ENCODE measurements at places on chromosomes 2 and 18.

GRCh38 chr18:46320928-46321711 lies 216.9 kb downstream of the HAUS1 start:
- DNase-seq, result no peak

- no peak for DNase-seq
Measured at GRCh38 chr18:24930478-24930877, 421.5 kb downstream of the ZNF521 start.

- no peak for DNase-seq
Measured at GRCh38 chr2:51734115-51734514, 702.2 kb upstream of the NRXN1 start.

GRCh38 chr2:147553775-147554271 lies 291.0 kb upstream of the ACVR2A start:
- no peak for DNase-seq

GRCh38 chr2:142974288-142975024 lies 97.0 kb downstream of the KYNU start:
- no peak for DNase-seq

DNA sequence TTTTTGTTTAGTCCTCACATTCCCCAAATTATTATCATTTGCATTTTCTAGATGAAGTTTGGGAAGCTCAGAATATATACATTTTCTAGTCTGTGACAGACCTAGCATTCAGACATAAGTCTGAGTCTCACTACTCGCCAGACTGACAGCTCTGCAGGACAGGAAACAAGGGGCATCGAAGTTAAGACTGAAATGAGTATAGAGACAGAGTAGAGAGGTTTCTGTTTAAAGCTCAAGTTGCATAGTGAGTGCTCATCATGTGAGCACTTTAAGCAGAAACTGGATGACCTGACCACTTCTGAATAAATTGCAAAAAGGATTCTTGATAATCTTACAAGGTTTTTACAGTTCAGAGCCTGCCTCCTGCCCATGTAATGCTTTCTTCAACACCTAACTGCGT lies 1.1 kb downstream of the HADHB start:
- DNase-seq, result no peak

DNA sequence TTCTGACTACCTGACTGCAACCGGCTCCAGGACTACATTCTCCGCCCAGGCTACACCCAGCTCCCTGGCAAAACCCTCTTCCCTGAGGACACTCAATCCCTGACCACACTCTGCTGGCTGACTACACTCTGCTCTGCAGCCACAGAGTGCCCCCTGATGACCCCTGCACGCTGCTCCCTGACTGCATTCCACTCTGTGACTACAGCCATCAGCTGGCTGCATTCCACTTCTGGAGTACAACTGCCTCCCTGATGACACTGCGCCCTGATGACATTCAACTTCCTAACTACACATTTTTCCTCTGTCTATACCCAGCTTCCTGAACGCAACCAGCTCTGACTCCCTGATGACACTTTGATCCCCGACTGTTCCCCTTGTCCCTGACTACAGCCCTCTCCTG lies 71.3 kb upstream of the NRXN1 start:
- no peak for DNase-seq

DNA sequence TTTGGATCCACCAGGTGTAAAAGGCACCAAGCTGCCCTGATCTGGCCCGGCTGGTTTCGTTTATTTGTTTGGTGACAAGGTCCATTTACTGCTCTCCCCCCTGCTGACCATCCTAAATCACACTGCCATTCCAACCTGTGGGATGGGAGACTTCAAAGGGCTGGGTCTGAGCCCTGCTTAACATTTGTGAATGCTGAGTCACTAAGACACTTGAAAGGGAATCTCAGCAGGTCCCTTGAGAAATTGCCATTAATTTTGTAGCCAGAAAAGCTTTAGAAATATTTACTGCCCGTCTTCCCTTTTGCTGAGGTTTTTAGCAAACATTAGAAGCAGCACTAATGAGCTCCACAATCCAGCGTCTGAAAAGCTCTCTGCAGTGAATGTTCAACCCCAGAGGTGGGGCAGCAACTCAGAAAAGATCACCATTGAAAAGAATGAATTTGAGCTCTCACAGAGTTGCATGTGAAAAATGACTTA lies 133.8 kb downstream of the ARL4C start:
- DNase-seq, result peak; percentile 4

- DNase-seq, result no peak
Measured at GRCh38 chr2:100482741-100483140, 12.5 kb downstream of the NMS start.

Measured in DND-41 (cell line).